Chondrocyte (in vitro differentiated cells): ENCODE measurements at places on chromosomes 11 and 22. TPM values are rescaled to one million over a fixed set of nuclear protein-coding genes. Genes with fewer than 3 reads are reported as not detected.

Gene YPEL1
- 2.6 to 6.0 TPM (median 5.4 TPM) in 3 replicates for total RNA-seq

Gene PDGFB
- total RNA-seq: 10.5 to 16.9 TPM (median 16.5 TPM) in 3 replicates

Gene CAT
- total RNA-seq: 28.2 to 32.0 TPM (median 31.1 TPM) in 3 replicates

Gene ANO9
- not detected in 3 replicates for total RNA-seq

Gene UBQLN3
- total RNA-seq: 0.13 to 0.31 TPM in 2 of 3 replicates, not detected in the other

Gene GSTT2
- not detected in 3 replicates for total RNA-seq
